WTC11 (cell line): ENCODE measurements at places on chromosomes 13 and 19. TPM values are rescaled to one million over a fixed set of nuclear protein-coding genes. Genes with fewer than 3 reads are reported as not detected.

- DNase-seq = no peak
Measured at GRCh38 chr13:48567515-48568369, 34.9 kb upstream of the RCBTB2 start.

The PGLYRP1 gene
- total RNA-seq = not detected in 3 replicates

DNA sequence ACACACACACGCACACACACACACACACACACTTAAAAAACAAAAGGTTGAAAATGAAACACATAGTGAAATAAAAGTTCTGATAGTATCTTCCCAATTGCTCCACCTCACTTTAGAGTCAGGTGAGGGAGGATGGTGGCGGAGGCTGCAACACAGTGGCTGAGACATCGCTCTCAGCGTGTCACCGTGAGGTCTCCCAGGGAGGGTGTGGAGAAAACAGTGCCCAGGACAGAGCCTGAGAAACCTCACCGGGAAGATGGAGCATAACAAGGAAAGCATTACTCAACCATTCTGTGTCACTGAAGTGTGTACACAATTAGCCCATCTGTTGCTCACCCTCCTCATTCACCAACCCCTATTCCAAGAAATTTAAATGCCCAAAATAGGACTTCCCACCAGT lies 111.4 kb upstream of the USP29 start:
- DNase-seq = no peak

The HNRNPUL1 gene
- total RNA-seq = 246 to 282 TPM (median 257 TPM) in 3 replicates

The RFPL4AL1 gene
- not detected in 3 replicates for total RNA-seq

The NLRP11 gene
- total RNA-seq = not detected in 3 replicates

- DNase-seq = no peak
Measured at GRCh38 chr13:37094840-37095239, 10.6 kb downstream of the CSNK1A1L start.

DNA sequence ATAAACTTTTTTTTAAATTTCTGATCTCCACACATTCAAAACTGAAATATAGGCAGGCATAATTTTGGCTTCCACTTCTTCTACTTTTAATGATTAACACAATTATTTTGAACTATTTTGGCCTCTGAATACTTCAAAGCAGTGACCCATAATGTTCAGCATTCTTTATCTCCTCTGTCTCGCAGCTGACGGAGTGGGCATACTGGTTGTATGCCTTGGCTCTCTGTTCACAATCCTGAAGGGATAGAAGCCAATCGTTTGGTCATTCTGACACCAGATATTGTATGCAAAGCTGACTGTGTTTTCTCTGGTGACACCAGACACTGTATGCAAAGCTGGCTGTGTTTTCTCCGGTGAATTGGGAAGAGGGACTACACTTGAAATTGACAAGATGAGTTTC lies 833.0 kb downstream of the EFNB2 start:
- no peak for DNase-seq

- no peak for DNase-seq
Measured at GRCh38 chr13:36536546-36536945, 104.3 kb downstream of the CCNA1 start.

DNA sequence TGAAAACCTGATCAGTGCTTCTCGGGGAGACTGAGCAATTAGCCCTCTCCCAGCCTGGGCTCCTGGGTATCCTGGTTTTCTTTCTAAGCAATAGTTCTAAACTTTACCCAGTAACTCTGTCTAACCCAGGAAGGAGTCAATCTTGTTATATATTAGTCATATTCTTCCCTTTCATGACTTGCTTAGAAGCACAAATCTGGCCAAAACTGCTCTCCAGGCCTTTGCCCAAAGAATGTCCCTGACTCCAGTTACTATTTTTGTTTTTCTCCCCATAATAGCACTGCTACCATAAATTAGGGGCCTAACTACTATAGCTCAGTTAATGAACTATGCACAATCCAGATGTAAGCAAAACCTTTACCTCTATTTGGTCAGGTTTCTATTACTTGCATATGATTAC lies 355.8 kb upstream of the HTR2A start:
- no peak for DNase-seq

The COL4A1 gene
- total RNA-seq = 75.0 to 89.6 TPM (median 82.3 TPM) in 3 replicates

The FFAR2 gene
- total RNA-seq = not detected in 3 replicates

DNA sequence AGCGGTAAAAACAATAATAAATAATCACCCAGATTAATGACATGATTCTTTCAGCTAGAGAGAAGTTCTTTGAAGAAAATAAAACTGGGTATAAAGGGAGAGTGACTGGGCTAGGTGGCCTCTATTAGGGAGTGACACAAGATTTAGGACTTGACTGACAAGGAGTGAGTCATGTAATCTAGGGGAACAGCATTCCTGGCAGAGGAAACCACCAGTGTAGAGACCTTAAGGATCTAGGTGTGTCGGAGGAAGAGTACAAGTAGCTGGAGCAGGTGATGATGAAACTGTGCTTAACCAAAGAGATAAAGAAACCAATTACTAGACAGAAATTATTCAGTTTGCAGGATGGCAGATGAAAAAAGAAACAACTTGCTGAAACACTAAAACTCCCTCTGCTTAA lies 248.0 kb downstream of the RFC3 start:
- no peak for DNase-seq

DNA sequence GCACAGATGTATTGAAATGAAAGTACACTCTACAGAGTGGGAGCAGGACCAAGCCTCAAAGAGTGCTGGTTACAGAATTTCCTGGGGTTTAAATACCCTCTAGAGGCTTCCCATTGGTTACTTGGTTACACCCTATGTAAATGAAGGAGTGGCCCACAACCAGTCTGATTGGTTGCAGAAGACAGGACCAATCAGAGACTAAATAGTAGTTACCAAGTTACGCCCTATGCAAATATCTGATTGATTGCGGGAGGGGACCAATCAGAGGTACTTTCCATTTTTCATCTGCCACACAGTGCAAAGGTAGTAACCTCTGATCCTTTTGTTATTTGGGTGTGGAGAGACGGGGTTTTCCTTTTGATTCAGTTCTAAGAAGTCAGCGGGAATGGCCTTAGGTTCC lies 5.5 kb upstream of the ZFP82 start:
- DNase-seq = no peak

The PSG11 gene
- total RNA-seq = not detected in 3 replicates

- no peak for DNase-seq
Measured at GRCh38 chr13:79990048-79990447, 350.9 kb downstream of the SPRY2 start.

- no peak for DNase-seq
Measured at GRCh38 chr13:101977475-101977874, 424.4 kb downstream of the FGF14 start.

- no peak for DNase-seq
Measured at GRCh38 chr19:11291991-11292390, 4.0 kb upstream of the TSPAN16 start.

The ZFP36 gene
- 17.3 to 22.2 TPM (median 18.4 TPM) in 3 replicates for total RNA-seq

DNA sequence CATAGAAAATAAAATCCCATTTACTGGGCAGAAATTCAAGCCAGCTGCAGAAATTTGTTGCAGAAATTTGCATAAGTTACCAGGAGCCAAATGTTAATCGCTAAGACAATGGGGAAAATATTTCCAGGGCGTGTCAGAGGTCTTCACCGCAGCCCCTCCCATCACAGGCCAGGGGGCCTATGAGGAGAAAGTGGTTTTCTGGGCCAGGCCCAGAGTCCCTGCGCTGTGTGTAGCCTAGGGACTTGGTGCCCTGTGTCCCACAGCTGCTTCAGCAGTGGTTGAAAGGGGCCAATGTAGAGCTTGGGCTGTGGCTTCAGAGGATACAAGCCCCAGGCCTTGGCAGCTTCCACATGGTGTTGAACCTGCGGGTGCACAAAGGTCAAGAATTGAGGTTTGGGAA lies 278.9 kb upstream of the PCDH9 start:
- DNase-seq = no peak

DNA sequence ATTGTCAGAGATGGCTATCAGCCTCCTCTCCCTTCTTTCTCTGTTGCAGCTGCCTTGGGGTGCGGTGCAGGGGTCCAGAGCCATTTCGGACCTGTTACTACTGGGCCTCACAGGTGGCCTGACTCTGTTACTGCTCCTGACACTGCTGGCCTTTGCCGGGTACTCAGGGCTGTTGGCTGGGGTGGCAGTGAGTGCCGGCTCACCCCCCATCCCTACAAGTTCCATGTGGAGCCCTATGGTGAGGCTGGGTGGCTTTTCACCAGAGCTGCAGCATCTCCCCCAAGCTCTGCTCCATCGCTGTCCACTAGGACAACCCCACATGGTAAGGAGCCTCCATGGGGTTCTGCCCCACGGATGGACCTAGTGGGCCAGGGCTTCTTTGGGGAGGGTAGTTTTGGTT lies 13.7 kb upstream of the ZNF492 start:
- DNase-seq = no peak

GRCh38 chr13:35767256-35767976 lies 290.9 kb upstream of the MAB21L1 start:
- DNase-seq = no peak

DNA sequence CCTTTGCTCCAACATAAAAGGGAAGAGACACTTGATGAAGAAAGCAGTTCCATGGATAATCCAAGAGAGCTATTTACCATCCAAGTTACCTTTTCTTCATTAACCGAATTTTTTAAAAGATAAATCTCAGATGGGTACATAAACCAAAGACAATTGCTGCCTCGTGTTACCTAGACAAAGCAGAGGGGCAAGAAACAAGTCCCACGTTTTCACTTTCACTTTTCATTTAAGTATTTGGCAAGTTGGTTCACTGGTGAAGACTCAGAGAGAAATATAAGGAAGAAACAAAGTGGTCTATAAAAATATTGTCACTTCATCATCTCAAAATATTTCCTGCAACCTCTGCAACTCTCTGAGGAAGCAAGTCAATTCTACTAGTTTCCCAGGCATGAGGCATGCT lies 446.1 kb downstream of the FGF14 start:
- DNase-seq = no peak

The PTGER1 gene
- 0.68 to 1.2 TPM (median 0.87 TPM) in 3 replicates for total RNA-seq

DNA sequence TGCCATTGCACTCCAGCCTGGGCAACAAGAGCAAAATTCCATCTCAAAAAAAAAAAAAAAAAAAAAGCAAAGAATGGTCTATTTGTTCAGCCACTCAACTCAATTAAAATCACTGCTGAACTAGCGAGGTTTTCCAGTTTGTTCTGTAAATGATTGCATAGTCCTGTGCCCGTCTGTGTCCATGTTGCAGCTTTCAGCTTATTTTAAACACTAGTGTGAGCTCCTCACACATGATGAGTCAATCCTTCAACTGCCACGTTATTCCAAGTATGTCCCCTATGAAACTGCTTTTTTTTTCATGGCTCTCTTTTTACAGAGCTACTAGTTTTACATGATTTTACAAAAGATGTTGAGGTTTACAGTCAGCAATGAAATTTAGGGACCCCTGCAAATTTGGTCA lies 12.2 kb downstream of the SUGP2 start:
- DNase-seq = no peak

The RDH8 gene
- total RNA-seq = 0.27 TPM in 1 of 3 replicates, not detected in the others

DNA sequence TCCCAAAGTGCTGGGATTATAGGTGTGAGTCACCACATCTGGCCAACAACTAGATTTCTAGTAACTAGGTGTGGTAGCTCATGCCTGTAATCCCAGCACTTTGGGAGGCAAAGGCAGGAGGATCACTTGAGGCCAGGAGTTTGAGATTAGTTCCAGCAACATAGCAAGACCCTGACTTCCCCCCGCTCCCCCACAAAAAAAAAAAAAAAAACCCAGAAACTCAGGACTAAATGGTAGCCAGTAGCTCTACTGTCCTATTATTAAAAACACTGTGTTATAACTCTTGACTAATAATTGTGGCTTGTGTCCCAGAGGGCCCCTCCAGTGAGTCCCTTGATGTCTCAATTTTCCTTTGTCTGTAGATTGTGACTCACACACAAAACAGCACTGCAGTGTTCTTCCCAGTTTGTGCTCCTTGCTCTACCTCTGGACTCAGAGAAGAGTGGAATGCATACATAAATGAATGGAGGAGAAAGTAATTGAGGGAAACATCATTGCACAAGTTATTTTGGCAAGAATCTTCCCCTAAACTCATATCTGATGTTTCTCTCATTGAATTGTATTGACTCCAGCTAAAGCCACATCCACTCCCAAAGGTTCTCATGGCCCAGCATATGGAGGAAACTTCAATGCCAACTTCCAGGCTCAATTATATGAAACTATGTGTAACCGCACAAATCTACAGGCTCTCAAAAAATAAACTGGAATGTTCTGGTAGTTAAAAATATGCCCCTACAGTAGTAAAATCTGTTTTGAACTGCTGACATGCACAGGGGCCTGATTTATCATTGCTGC lies 8.8 kb downstream of the TPT1 start:
- DNase-seq = no peak

DNA sequence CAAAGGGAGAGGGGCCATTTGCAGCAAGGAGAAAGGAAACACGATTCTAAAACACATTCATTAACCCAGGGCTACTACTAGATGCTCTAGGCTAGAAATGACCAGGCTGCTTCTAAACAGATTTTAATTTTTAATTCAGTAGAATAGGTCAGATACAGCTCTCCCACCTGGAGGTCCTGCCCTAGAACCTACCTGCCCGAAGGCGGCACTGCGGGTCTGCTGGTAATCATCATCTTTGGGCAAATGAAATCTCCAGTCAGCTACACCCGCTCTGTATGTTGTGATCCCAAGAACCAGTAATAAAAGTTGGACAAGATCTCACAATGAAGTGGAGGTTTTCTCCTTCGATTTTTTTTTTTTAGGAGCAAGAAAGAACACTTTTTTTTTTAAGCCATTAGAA lies 345.3 kb downstream of the ENOX1 start:
- DNase-seq = no peak

- no peak for DNase-seq
Measured at GRCh38 chr19:32178401-32178800, 167.0 kb upstream of the ZNF507 start.

The LGALS7B gene
- total RNA-seq = 1.2 to 3.7 TPM (median 2.7 TPM) in 3 replicates

The URAD gene
- not detected in 3 replicates for total RNA-seq

- no peak for DNase-seq
Measured at GRCh38 chr19:47661161-47661560, 52.1 kb upstream of the EHD2 start.

The CPAMD8 gene
- total RNA-seq = 6.9 to 10.8 TPM (median 7.9 TPM) in 3 replicates

GRCh38 chr13:26320766-26321165 lies 66.8 kb downstream of the CDK8 start:
- no peak for DNase-seq

DNA sequence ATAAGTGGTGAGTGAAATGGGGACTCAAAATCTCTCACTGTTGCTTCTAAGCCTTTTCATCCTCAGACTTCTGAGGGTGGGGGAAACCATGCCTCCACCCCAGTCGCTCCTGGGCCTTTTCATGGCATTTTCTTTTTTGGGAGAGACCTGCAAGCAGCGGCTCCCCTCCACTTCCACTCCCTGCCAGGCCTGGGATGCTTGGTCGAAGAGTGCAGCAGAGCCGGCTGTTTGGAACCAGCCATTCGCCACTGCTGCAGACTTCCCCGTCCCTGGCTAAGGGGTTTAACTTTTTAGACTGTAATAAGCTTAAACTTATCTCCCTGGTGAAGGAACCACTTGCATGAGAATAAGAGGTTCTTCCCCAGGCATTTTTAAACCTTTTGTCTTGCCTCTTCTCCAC lies 617.2 kb downstream of the PCDH9 start:
- DNase-seq = no peak
